ENCODE measurements at places on chromosomes 12 and 14. TPM values are rescaled to one million over a fixed set of nuclear protein-coding genes. Genes with fewer than 3 reads are reported as not detected.

Gene SYNE3
- 9.0 TPM for total RNA-seq

Gene ADAM21
- total RNA-seq = not detected

GRCh38 chr14:91545946-91546716 is 36.0 kb upstream of the PPP4R3A start:
- no peak overlapping the region for H3K4me3 ChIP-seq
- DNase-seq = no peak
- H3K36me3 ChIP-seq = no peaks in the 10 kb centered on the region

GRCh38 chr12:90991952-90992465 is 12.8 kb downstream of the EPYC start:
- H3K4me1 ChIP-seq = no peaks in the 10 kb centered on the region
- H3K36me3 ChIP-seq = no peaks in the 10 kb centered on the region
- H3K27ac ChIP-seq = no peak overlapping the region
- no peak for DNase-seq
- no peaks in the 10 kb centered on the region for H3K27me3 ChIP-seq

GRCh38 chr14:98798099-98798498 is 473.9 kb downstream of the BCL11B start:
- H3K4me3 ChIP-seq = no peak overlapping the region
- no peaks in the 10 kb centered on the region for H3K4me1 ChIP-seq
- H3K27ac ChIP-seq = no peak overlapping the region
- no peak for DNase-seq
- H3K27me3 ChIP-seq = no peaks in the 10 kb centered on the region

DNA sequence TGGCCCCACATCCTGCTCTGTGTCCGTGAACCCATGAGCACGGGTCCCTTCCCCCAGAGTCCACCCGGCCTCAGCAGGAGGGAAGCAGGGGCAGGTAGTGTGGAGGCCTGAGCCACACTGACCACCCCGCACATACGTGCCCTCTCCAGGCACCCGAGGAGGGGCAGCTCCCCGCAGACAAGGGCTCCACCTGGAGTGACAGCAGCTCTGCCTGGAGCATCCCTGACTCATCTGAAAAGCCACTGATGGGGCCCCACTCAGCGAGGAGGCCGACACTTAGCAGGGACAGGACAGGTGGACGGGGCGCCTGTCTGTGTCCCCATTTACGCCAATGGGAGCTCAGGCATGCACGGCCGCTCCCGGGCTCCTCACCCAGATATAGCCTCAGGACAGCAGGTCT is 237.6 kb upstream of the SFSWAP start:
- no peaks in the 10 kb centered on the region for H3K4me1 ChIP-seq
- no peak overlapping the region for H3K27ac ChIP-seq

DNA sequence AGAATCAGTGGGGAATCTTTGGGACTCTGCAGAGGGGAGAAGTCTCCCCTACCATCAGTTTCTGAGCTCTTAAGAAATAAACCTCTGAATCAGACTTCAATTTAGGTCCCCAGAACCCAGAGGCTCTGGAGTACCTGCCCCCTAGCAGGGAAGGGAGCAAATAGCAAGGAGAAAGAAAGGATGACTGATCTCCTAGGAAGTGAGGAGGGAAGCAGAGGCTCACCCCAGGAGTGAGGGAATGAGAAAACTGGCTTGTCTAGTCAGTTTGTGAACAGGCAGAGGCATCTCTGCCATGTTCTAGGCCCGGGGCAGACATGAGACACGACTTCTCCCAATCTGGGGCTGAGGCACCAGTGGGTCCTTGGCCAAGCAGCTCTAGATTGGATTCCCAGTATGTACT is 24.3 kb upstream of the SMUG1 start:
- DNase-seq = no peak
- H3K4me1 ChIP-seq = peaks cover 8% of the 10 kb centered on the region
- H3K27ac ChIP-seq = no peak overlapping the region
- H3K4me3 ChIP-seq = no peak overlapping the region

DNA sequence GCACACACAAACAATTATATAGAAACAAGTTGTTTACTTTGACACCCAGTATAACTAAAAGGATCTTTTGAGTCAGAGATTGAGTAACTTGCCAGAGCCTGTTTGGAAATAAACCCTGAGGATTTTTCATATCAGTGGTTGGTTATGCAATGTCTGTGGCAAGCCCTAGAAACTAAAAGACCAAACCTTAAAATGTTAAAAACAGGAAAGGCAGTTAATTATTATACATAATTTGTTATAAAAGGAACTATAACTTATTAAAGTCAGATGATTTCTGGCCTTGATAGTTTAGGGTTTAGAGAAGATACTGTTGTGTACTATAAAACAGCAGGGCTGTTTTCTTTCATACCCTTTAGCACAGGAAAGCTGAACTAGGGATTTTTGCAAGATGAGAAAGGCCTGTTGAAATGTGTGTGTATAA is 44.1 kb downstream of the PSEN1 start:
- DNase-seq = no peak
- no peaks in the 10 kb centered on the region for H3K36me3 ChIP-seq
- H3K27ac ChIP-seq = peak overlapping the region; percentile 81
- H3K4me3 ChIP-seq = no peak overlapping the region
- H3K4me1 ChIP-seq = peaks cover 17% of the 10 kb centered on the region

DNA sequence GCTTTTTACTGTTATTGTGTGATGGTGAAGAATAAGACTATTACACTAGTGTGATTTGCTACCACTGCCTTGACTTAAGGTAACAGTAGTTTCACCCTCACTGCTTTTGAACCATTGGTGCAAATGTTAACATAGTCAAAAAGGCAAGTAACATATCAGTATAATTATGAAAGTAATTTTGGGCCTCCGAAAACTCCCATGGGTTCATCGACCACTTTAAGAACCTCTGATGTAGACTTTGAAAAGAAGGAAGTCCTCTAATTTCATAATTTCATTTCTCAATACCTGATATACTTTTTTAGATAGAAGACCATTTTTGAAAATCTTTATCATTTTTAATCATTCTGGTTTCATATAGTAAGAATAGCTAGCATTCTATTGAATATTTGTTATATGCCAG is 57.7 kb downstream of the ETNK1 start:
- no peak overlapping the region for H3K4me3 ChIP-seq
- peaks cover 16% of the 10 kb centered on the region for H3K36me3 ChIP-seq
- H3K4me1 ChIP-seq = no peaks in the 10 kb centered on the region
- H3K27ac ChIP-seq = no peak overlapping the region
